Stimulated activated CD4-positive, alpha-beta T cell treated with anti-CD3 and anti-CD28 coated beads, Interleukin-1b, Interleukin-23, amount 100 ng/mL, for 1 hour (primary cell): ENCODE measurements at places on chromosomes 4 and X.

DNA sequence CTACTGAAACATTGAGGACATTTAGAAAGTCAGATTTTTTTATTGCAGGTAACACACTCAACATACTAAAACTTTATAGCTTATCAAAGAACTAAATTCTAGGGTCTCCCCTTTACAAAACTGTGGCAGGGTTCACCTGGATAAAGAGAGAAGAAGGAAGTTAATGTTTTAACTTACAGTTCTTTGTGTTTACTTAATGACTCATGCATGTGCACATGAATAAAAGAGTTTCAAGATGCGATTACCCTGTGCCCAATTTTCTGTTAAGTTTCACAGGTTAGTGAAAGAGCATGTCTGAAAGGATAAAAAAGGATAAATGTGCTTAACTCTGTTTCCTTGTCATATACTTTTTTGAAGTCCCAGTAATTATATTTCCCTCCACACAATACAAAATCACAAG, 16.8 kb downstream of the DCAF8L1 start:
- no peak for DNase-seq

DNA sequence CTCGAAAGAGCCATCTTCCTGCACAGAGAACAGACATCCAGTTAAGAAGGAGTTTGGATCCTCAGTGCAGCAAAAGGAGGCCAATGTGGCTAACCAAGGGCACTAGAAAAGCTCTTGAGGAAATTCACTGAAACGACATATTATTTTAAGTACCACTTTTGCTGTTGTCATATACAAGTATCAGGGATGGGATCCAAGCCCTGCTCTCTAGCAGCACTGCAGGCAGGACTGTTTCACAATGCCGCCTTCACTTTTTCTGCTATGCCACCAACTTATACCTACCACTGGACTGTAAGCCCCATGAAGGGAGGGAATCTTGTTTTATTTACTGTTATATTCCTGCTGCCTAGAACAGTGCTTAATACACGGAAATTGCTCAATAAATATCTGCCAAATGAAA, 299.0 kb downstream of the NR3C2 start:
- DNase-seq: no peak

GRCh38 chr4:137393044-137393443, 139.2 kb downstream of the PCDH18 start:
- DNase-seq: no peak

GRCh38 chrX:96453139-96453538, 231.5 kb upstream of the DIAPH2 start:
- DNase-seq: no peak

DNA sequence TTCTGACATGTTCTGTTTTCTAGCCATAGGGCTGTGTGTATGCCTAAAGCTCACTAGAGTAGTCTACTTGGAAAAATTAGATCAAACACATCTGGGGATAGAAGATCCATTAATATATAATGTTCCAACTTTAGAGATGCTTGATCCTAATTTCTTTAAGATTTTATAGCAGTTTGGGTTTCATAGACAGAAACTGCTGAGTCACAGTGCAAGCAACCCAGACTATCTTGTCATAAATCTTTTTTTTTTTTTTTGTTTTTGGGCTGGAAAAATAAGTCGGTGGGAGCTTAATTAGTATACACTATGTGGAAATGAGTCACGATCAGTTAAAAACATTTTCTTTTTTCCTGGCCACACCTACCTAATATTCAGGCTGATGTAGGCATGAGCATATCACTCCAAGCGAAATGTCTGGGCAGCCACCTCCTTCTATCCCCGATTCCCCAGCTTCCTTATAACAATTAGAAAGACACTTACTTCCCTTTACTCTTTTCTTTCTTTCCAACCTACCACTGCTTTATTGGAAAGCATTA, 58.2 kb upstream of the CASK start:
- DNase-seq: no peak
